ENCODE measurements at places on chromosomes 3 and 15. TPM values are rescaled to one million over a fixed set of nuclear protein-coding genes. Genes with fewer than 3 reads are reported as not detected.

Gene GPR62
- not detected for total RNA-seq

Gene OXTR
- total RNA-seq: 1.0 TPM

Gene KLHL40
- total RNA-seq: not detected

Gene MAN2C1
- total RNA-seq: 270 TPM

Gene MYO5A
- total RNA-seq: 34.5 TPM

Gene SRP14
- total RNA-seq: 152 TPM

Gene NBEAL2
- total RNA-seq: 303 TPM

Gene ACKR4
- not detected for total RNA-seq

Gene HTR3E
- not detected for total RNA-seq

Gene KBTBD13
- total RNA-seq: not detected

Gene NR1I2
- total RNA-seq: not detected

Gene GOLGA6L7
- not detected for total RNA-seq

Gene BSN
- 0.12 TPM for total RNA-seq

Gene LRRC15
- not detected for total RNA-seq

Gene NEK10
- total RNA-seq: 1.4 TPM

Gene PP2D1
- total RNA-seq: not detected

Gene A4GNT
- total RNA-seq: not detected

Gene TMC3
- total RNA-seq: not detected

Gene CEP63
- 26.3 TPM for total RNA-seq

Gene C3orf49
- total RNA-seq: not detected

Gene ADCY5
- not detected for total RNA-seq

Gene CYP8B1
- total RNA-seq: not detected

Gene USP13
- total RNA-seq: 6.5 TPM

Gene TTC14
- 67.4 TPM for total RNA-seq

Gene MCTP2
- 71.2 TPM for total RNA-seq

Data from T-helper 1 cell treated with Interleukin-12 subunit alpha and Interleukin-12 subunit beta and Interleukin-4 antibody, amounts not matched to agents 30 ng/mL and 1 ng/mL, for 36 hours (primary cell).